ENCODE measurements at places on chromosomes 1 and 21.

DNA sequence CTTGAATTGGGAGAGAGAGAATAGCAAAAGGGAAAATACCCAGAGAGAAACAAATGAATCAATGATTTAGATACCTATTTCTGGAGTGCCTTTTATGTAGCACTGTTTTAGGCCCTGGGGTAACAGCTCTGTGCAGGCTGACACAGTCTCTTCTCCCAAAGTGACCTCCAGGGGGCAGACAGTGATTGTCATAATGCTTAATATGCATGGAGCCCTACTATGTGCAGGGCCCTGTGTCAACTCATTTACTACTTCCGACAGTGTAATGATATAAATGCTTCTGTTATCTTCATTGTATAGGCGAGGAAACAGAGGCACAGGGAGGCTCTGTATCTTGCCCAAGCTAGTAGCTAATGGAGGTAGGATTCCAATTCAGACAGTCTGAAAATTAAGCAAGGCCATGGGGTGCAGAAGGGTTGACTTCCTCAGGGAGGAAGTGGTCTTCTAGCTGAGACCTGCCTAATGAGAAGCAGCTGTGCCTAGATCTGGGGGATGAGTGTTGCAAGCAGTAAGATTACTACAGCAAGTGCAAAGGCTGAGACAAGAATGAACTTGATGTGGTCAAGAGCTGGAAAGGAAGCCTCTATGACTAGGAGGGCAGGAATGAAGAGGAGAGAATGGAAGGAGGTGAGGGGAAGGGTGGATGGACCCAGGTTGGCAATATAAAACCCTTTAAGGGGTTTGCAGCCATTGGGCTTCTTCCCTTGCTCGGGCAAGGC is 16.2 kb upstream of the SERINC2 start:
- DNase-seq = no peak

DNA sequence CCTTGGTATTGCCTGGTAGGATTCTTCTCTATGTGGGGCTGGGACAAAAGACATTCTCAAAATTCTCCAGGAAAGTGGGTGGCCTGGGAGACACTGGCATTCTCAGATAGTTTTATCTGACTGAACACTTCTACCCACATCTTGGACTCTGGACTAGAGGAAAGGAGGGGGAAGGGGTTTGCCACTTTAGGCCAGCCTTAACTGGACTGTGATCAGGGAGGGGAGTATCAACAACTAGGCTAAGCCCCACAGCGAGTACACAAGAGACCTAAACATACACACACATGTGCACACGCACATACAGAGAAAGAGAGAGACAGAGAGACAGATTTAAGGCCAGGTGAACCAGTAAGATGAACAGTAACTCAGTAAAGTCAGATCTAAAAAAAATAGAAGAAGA is 1.2 kb upstream of the SEMA6C start:
- DNase-seq = no peak

DNA sequence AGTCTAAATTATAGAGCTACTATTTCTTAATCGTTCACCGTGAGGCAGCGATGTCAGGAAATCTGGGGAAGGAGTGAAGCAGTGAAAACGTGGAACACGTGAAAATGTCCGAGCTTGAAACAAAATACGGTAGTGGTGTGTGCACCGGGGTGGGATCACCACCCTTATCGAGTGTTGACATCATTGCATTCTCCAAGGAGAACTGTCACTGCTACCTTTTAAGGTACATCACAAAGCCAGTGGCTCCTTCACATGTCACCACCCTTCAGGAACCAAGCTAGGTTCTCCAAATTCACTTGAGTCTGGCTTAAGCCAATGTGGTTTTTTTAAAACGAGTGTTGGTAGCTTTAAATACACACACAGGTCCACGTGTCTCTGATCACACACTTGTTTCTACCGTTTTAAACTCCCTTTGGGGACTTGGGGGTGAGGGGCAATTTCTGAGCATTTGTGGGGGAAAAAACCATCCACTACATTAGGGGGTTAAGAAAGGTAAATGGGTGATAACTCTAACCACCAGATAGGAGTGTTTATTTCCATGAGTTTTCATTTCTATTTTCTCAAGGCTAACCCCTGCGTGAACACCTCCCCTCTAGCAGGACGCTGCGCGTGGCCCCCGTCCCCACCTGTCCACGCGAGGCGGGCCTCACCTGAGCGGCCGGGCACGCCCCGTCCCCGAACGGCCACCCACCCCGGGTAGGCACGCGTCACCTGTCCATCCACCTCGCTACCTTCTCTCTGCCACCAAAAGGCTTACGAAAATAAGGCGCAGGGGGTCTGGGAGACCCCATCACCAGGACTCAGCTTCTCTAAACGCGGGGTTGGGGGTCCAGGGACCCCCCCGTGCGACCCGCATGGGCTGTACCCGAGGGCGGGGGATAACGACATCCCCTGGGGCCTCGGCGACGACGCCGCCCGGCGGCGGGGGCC is 978 bp downstream of the PRDM15 start:
- DNase-seq = peak; percentile 31

DNA sequence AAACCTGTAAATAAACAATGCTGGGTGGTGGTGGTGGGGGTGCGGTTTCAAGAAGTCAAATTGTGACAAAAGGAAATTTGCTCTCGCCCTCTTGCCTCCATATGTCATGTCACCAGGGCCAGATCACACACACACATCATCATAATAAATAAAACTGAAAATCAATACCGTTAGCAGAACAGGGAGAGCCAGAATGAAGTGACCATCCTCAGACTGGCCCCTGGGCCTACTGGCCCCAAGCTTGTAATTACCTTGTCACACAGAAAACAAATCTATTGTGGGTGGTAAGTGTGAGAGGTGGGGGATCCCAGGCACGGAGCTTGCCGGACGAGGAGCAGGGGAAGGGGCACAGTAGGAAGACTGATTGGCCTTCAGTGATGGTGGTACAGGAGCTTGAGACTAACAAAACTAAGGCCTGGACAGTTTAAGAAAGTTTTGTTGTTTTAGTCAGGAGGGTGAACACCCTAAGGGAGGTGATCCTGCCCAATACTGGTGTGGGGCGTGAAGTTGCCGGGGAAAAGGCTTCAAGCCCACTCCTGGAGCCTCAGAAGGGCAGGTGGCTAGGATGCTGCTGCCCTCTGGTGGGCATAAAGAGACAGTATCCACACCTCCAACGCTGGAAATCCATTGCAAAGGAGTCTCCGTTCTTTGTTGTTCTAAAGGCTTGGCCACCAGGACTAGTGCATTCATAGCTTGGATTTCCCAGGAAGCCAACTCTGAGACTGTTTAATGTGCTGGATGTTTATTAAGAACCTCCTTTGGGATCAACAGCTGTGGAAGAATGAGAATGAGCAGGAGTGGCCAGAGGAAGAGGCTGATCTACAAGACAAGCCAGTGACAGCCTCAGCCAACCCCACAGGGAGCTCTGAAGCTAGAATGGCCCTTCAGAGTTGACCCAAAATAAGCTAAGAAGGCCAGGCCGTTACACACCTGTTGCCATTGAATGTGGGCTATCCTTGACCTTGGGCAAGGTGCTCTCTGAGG is 8.1 kb upstream of the C1orf216 start:
- DNase-seq = peak; percentile 75

DNA sequence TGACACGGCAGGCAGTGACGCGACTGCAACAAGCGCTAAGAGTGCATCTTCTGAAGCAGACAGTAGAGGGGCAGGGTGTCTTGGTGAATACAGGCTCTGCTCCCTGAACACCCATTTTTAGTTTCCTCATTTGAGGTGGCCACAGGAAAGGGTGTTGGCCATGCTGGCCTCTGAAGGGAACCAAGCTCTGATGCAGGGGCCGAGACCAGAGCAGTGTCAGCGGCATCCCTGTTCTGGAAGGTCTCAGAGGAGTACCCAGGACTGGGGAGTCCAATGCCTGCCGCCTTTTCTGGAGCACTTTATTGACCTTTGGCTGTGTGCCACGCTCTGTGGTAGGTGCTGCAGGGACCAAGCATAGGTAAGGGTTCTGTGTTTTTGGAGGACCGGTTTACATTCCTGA is 100.4 kb downstream of the KCNJ6 start:
- no peak for DNase-seq

GRCh38 chr1:8474369-8474768 is 156.5 kb downstream of the SLC45A1 start:
- no peak for DNase-seq

DNA sequence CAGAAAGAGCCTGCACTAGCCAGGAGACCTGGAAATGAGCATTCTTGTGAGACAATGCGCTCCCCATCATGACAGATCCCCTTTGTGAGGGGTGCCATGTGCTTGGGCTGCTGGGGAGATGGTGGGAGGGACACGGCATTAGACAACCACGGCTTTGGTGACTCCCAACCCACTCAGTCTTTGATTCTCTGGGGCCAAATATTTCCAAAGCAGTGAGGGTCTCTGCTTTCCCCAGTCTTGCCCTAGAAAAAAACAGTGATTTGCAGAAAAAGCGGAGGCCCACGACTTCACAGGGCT is 10.2 kb downstream of the SLC45A3 start:
- no peak for DNase-seq

GRCh38 chr1:12450090-12450755 is 167.8 kb downstream of the DHRS3 start:
- no peak for DNase-seq

DNA sequence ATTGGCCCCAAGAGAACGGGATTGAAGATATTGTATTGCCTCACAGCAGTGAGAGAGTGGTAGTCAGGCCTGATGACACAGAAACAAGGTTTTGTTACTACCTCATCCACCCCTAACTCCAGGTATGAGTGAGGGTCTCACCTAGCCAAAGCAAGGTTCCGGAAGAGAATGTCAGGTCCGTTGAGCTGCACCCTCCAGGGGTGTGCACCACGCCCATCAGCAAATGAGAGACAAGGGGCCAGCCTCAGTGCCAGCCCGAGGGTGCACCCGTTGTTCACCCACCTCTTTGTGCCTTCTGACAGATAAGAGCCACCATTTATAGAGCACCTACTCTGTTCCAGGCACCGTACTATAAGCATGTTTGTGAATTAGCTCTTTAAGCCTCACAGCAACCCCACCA is 121.9 kb upstream of the IPO9 start:
- DNase-seq = no peak

DNA sequence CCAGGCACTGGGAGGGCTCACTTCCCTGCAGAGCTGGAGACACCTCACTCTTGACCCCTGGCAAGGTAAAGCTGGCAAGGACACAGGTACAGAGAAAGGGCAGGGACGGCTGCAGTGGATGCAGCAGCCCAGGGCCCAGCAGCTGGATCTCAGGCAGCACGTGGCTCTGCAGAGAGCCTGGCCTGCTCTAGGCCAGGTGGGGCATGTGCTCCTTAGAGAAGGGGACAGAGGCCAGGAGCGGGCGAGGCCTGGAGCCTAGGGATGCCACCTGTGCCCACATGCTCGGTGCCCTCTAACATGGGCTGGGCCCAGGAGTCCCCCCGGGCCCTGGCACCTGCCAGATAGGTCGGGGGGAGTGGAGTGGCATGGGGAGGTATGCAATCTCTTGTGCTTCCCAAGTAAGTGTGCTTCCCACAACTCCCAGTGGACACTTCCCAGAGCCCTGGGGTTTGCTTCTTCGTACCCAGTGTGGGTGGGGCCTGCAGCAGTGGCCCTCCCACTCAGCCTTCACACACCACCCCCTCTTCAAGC is 30.0 kb downstream of the WNT3A start:
- DNase-seq = no peak

- no peak for DNase-seq
Measured at GRCh38 chr1:210568631-210569030, 239.9 kb downstream of the HHAT start.

- no peak for DNase-seq
Measured at GRCh38 chr1:113917400-113918082, 11.6 kb upstream of the HIPK1 start.

GRCh38 chr21:18340387-18340942 is 63.1 kb downstream of the TMPRSS15 start:
- no peak for DNase-seq

DNA sequence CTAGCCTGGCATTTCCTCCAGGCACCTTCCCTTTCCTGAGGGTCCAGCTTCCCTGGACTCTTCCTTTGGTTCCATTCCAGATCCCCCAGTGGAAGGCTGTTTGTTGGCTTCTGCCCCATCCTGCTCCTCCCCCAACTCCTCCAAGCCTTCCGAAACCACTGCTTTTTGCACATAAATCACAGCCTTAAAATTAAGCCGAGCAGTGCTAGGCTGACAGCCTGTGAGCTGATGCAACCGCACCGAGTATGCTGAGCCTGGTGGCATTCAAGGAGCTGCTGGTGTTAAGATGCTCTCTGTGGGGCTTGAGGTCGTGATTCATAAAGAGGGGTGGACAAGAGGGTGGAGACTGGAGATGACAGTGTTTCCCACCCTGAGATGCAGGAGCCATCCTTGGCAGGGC is 266.6 kb upstream of the C1orf174 start:
- DNase-seq = peak; percentile 29

GRCh38 chr1:46581681-46582455 is 22.2 kb downstream of the MKNK1 start:
- no peak for DNase-seq

DNA sequence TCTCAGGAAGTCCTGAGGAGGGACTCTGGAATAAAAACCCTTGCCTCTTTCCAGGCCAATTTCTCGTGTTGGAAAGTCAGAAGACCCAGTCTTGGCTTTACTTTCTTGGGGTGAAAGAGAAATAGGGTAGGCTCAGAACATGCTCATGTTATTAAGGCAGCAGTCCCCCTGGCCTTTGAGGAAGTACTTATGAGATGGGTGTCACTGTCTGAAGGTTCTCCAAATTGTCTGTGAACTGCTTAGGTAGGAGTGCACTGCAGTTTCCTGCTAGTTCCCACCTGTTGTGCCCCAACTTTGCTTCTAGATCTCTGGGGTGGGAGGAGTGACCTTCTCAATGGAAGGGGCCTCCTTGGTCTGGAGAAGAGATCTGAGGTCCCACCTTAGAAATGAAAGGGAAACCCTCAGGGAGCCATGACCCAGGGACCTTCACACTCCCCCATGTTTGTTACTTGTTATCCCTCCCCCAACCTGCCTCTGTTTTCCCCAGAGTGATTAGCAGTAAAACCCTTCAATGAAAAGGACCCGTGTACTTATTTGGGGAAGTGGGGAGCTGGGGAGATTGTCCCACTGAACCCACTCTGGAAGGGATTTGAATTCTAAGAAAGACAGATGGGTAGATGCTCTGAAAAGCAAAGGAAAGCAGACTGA is 5.7 kb downstream of the ZNF691 start:
- DNase-seq = no peak

DNA sequence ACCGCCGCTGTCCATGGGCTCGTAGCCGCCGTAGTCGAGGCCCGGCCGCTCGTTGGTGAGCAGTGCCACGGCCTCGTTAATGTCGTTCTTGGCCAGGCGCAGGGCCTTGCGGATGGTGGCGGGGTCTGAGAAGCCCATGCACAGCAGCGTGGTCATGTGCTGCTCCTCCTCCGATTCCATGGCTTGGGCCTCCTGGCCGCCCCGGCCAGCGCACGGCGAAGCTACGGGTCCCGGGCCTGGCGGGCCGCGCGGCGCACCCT is 300 bp downstream of the USP24 start:
- DNase-seq = no peak

DNA sequence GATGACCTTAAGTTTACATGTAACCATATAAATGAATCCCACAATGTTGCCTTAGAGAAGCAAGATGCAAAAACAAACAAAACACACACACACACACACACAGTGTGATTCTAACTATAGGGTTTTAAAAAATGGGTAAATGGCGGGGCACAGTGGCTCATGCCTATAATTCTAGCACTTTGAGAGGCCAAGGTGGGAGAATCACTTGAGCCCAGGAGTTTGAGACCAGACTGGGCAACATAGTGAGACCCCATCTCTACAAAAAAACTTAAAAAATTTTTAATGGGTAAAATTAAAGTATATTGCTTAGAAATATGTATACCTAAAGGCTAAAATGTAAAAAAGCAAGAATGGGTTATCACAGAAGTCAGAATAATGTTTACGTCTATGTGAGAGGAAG is 15.8 kb downstream of the KMO start:
- no peak for DNase-seq

- no peak for DNase-seq
Measured at GRCh38 chr1:43098200-43098599, 73.9 kb downstream of the EBNA1BP2 start.
